Pons (tissue), 1 donor: ENCODE measurements at places on chromosomes 1 and 21.

DNA sequence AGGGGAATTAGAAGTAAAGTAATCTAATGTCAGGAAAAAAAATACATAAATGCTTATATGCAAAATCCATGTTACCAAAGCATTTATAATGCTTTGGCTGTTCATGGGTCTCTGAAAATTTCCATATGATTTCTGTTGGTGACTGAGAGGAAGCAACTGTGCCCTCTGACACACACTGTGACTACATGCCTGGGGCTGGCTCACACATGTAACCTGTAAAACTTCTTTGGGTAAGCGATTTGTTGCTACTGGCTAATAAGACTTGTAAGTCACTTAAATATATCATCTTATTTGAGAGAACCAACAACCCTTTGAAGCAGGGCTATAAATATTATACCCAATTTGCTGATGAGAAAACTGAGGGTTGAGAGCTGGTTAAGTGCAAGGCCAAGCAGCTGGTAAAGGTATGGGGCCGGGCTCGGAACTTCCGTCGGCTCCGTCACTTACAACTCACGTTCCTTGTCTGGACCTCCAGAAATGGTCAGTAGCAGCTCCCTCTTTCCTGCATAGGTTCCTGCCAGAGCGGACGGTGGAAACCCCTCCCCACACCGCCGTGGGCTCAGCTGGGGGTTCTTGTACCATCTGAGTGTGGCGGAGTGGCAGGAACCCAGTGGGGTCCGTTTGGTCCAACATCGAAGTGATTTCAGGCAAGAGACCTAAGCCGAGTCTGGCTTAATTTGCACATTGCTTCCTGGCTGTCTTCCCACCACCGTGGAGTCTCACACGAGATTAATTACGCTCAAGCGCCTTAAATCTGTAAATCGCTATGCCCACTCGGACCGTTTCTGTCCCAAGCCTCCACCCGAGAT is 714 bp downstream of the DFFA start:
- DNase-seq: no peak

DNA sequence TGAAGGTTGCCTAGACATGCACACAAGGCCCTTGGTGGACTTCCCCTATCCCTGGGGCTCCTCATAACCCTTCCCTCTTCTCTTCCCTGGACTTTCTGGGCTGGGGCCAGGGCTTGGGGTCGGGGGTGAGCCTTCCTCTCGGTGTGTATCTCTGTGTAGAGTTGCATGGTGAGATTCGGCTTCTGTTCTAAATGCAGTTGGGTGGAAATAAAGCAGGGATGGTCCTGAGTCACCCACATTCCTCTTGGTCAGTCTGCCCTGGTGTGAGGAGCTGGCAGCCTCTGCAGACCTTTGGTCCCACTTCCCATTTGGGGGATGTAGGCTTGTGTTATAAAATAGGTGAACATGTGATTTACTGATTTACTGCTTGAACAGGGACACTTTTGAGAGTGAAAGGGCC is 38.0 kb downstream of the ADARB1 start:
- DNase-seq: no peak

DNA sequence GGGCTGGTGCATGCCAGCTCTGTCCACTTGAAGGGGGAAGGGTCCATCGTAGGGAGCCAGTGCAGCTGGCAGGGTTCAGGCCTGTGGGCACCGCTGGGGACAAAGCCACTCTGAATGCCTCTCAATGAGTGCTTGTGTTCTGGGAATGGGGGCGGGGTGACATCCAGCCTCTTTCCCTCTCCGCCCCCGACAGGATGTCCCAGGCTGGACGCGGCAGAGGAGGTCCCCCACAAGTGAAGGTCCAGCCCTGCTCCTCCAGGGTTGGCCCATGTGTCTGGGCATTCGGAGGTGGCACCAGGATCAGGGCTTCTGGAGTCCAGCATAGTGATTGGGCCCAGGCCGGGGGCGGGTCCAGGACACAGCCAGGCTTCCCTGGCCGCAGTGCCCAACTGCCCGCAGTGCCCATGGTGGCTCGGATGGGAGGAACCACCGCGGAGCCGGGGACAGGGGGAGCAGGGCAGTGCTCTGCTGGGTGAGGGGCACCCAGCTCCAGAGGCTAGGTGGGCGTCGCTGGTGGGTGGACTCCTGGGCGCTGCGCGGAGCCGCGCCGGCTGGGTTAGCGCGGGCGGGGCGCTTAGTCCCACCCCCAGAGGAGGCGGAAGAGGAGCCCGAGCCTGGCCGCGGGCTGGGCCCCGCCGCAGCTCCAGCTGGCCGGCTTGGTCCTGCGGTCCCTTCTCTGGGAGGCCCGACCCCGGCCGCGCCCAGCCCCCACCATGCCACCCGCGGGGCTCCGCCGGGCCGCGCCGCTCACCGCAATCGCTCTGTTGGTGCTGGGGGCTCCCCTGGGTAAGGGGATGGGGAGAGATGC is at the start of gene SHISA4:
Gene SHISA4 (plus strand): TSS at position 617 of the 808 bp plus-strand sequence. CDS start 97 bp downstream, at position 714.
- DNase-seq: peak; percentile 98

DNA sequence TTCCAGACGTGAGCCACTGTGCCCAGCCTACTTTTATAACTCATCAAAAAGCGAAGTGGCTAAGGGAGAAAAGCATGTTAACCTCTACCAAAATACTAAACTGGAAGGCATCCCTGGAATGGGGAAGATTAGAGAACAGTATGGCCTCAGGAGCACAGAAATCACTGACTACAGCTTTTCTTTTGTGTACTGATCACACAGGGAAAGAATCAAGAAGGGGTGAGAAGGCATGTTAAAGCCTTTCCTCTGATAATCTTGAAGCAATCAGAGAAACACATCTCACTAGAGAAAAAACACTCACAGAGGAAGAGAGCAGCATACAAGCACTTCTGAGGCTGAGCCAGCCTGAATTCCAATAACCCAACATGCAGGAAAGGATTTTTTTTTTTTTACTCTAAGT is 10.7 kb downstream of the PCAT6 start:
- no peak for DNase-seq

DNA sequence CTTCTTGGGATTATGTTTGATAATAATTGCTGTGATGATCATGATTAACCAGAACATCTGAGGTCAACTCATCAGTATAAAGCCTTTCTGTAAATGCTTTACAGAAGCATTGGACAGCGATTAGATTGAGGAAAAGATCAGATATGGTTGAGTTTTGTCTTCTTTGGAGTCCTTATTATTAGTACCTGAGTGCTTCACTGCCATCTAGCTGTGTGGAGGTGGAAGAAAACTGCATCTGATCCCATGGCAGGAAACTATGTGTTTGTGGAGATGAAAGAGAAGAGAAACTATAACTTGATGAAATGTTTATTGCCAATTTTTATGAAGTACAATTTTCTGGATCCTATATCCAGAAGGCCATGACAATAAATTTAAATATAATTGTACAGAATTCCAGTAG is 11.4 kb downstream of the FLG2 start:
- DNase-seq: no peak

- peak; percentile 84 for DNase-seq
These were observed 4.1 kb downstream of the AXDND1 start for GRCh38 chr1:179369751-179370341.

DNA sequence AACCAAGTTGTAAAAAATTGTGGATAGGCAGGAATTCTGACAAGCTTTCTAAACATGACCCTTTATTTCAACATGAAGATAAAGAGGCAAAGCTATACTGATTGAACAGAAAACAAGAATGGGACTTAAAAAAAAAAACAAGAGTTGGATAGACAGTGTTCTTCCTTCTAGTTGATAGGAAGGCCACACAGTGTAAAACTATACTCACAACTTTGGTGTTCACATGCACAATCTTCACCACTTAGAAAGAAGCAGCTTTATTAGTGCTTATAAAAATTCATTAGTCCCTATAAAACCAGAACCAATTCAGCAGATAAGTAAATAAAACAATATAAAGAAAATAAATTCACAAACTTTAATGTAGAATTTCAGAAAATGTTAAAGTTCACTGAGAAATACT is 101.8 kb downstream of the AKT3 start:
- DNase-seq: no peak

DNA sequence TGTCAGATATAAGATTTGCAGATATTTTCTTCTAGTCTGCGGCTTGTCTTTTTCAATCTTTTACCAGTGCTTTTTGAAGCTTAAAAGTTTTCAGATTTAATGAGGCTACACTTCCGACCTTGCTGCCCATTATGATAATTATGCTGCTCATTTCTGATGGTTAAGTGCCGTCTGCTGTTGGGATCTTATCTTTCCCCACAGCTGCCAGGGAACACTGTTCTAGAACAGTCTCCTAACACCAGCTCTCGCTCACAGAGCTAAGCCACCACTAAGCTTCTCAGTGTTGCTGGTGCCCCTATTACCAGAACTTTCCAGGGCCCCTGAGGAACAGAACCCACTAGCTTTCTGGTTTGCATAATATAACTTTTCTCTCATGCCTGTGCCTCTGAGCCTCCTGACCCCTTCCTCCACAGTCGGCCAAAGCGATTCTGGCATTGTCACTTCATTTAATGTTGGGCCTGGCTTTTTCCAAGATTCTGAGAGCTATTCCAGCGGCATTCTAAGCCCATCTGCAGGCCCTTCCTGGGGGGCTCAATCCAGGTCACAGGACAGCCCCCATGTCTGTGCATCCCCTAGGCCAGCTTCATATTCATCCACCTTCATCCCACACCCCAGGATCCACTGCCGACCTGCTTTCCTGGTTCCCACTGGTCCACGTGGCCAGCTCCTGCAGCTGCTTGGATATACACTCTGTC is 237.0 kb downstream of the PTPRU start:
- no peak for DNase-seq

DNA sequence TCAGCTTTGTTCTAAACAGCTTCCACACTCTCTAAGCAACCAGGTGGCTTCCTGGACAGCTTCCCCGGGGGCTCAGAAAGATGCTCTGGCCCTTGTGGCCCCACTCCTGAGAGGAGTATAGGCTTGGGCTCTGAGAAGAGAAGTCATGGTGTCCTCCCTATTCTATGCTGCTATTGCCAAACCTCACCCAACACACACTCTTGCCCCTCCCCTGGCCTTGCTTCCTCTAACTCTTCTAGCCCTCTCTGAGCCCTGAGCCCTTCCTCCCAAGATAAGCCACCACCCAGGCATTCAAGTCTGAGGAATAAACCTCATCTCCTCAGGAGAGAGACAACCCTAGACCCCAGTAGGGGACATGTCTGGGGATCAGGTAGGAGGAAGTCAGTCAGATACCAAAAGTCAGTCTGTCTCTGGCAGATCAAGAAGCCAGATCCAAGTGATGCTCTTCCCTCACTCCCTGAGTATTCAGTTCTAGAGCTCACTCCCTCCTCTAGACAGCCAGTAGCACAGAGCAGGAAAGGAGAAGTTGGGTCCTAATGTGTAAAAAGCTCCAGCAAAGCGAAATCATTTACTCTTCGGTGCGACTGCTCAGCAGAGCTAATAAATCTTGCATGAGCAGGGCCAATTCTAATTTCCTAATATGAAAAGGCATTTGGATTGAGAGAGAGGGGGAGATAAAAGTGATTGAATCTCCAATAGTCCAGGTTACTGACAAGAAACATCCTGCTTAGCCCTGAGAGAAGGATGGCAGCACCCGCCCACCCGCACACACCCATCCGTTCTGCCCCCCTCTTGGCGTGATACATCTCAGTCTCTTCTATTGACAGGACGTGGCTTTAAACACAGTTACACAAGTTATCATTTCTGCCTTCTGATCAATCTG is 50.5 kb downstream of the DMAP1 start:
- DNase-seq: no peak

DNA sequence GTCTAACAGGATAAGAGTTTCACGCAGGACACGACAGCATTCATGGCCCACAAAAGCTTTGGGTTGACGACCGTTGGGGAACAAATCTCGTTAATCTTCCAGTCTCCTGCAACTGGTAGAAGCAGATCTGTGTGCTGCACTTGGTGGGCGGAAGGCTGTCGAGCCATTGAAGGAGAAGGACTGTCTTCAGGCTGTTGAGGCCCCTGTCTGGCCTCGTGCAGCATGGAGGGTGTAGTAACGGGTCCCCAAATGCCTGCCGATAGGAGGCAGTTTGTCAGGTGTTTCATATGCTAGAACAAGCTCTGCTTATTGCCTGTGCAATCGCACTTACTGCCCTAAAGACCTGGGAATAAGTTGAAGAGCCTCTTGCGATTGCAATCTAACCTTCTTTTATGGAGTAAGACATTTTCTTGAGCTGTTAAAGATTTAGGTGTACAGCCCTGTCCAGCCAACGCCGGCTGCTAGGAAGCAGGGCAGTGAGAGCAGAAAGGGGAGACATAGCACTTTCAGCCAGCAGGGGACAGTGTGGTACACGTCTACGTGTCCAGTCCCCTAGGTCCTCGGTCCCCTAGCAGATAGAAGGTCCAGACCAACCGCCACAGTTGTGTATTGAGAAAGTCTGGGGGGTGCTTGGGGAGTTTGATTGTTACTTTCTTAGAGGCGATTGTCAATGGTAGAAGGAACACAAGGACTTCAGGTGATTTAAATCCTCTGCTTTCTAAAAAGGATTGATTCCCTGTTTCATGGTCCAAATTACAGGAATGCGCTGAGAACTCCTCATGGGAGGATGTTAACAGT is 102.3 kb upstream of the TMPRSS2 start:
- DNase-seq: peak; percentile 42

GRCh38 chr21:25467896-25468295 is 139.4 kb downstream of the MRPL39 start:
- no peak for DNase-seq

- no peak for DNase-seq
These were observed 22.6 kb downstream of the COL18A1 start for GRCh38 chr21:45427331-45428271.

- DNase-seq: no peak
These were observed 25.6 kb downstream of the UBIAD1 start for GRCh38 chr1:11298390-11299224.

DNA sequence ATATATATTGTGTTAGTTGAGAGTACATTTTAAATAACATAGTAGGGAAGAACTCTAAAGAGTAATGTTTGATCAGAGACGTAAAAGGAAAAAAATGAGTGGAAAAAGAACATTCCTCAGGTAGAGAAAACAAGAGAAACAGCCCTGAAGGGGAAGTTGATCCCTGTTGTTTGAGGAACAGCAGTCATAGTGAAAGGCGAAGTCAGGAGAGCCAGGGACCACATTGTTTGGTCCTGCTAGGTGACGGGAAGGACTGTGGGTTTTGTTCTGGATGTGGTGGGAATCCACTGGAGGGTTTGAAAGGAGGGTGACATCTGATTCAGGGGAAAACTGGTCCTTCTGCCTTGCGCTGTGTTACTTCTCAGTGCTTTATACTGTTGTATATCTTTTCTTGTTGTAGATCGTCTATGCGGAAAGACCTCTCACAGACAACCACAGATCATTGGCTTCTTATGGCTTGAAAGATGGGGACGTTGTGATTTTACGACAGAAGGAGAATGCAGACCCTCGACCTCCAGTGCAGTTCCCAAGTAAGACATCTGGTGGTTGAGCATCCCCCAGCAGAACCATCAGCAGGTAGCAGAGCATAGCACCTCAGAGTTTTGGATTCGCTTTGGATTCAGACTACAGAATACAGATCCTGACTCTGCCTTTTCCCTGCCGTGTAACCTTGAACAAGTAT is 9.2 kb downstream of the DDI2 start:
- peak; percentile 53 for DNase-seq

- DNase-seq: peak; percentile 49
These were observed 6.3 kb upstream of the PTP4A2 start for GRCh38 chr1:31944205-31945089.

DNA sequence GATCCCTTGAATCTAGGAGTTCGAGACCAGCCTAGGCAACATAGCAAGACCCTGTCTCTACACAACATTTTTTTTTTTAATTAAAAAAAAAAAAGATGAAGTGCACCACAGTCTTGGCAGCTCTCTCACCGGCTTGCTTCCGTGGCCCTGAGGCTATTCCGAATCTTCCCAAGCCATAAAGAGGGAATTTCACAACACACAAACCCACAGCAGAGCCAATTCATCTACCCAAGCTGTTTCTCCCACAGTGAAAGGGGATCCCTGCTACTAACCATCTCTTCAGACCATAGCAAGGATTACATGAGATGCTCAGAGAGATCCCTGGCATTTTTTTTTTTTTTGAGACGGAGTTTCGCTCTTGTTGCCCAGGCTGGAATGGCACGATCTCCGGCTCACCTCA is 8.3 kb upstream of the CHD5 start:
- no peak for DNase-seq
